Frontal cortex (tissue), 4 donors: ENCODE measurements at places on chromosomes 5 and 9. TPM values are rescaled to one million over a fixed set of nuclear protein-coding genes. Genes with fewer than 3 reads are reported as not detected.
A peak's percentile ranks its signal among the peaks of the same experiment; 100 is the strongest.

The LCN9 gene
- not detected for total RNA-seq

The PDZD2 gene
- total RNA-seq = 14.7 TPM

The ZER1 gene
- 20.4 TPM for total RNA-seq

The TMEM174 gene
- not detected for total RNA-seq

The INSYN2B gene
- 0.82 TPM for total RNA-seq

The MUSK gene
- total RNA-seq = under 0.01 TPM

The CEP72 gene
- total RNA-seq = 4.5 TPM

The TMC1 gene
- total RNA-seq = 0.82 TPM

The AMBP gene
- 0.82 TPM for total RNA-seq

The DAB2IP gene
- total RNA-seq = 12.6 TPM

DNA sequence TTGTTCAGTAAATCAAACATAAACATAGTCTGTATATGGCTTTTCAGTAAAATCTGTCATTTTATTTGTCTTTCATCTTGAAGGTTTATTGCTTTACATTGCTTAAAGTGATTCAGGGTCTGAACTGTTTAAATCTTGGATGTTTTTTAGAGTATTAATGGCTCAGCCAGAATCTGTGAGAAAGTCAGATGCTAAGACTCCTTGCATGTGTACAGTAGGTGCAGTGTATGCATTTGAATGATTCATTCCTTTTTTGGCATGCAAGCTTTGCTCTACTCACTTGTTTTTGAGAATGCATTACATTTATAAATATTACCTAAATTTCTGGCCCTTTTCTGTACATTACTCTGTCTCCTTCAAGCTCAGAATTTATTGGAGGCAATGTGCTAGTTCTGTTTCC is 271.0 kb upstream of the RIOK2 start:
- no peak for DNase-seq

- peak; percentile 39 for DNase-seq
Observed at GRCh38 chr5:129459777-129460671, at the start of gene ADAMTS19. ADAMTS19 (plus strand) TSS chr5:129460298; CDS start chr5:129460392, 94 bp downstream.

GRCh38 chr5:55868846-55869245 is 17.7 kb downstream of the IL31RA start:
- DNase-seq = no peak

GRCh38 chr9:34646211-34647083 is at the start of gene GALT:
GALT (plus strand) TSS chr9:34646675; CDS start chr9:34646705, 30 bp downstream.
- DNase-seq = peak; percentile 85

DNA sequence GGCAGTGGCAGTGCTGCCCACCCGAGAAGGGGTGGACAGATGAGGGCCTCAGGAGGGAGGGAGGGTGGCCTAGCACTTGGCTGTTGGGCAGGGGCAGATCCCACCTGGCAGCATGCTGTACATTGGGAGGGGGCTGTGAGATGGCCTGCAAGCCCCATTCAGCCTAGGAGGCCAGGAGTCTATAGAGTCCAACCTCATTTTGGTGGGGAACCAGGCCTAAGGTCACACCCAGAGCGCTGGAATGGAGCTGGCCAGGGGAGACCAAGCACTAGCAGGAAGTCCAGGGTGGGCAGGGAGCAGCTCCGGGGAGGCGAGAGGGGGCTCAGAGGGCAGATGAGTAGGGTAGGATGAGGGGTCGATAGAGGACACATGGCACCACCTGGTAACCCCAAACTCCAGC is 22.9 kb downstream of the TRIM14 start:
- DNase-seq = no peak

GRCh38 chr5:146291421-146292074 is 47.1 kb upstream of the POU4F3 start:
- peak; percentile 14 for DNase-seq

- DNase-seq = no peak
Observed at GRCh38 chr9:116592970-116593369, 94.1 kb upstream of the TRIM32 start.

- DNase-seq = no peak
Observed at GRCh38 chr9:4020755-4021296, 279.0 kb downstream of the GLIS3 start.

- DNase-seq = no peak
Observed at GRCh38 chr9:31623511-31623910, 760.9 kb upstream of the ACO1 start.

GRCh38 chr5:124790301-124790894 is 44.0 kb upstream of the ZNF608 start:
- no peak for DNase-seq

GRCh38 chr9:22405869-22406659 is 40.6 kb upstream of the DMRTA1 start:
- DNase-seq = no peak

DNA sequence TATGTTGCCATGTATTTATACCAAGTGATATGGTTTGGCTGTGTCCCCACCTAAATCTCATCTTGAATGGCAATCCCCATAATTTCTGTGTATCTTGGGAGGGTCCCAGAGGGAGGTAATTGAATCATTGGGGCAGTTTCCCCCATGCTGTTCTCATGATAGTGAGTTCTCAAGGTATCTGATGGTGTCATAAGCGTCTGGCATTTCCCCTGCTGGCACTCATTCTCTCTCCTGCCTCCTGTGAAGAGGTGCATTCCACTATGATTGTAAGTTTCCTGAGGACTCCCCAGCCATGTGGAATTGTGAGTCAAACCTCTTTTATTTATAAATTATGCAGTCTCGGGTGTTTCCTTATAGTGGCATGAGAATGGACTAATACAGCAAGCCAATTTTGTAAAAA is 140.8 kb upstream of the ADAMTSL1 start:
- no peak for DNase-seq

DNA sequence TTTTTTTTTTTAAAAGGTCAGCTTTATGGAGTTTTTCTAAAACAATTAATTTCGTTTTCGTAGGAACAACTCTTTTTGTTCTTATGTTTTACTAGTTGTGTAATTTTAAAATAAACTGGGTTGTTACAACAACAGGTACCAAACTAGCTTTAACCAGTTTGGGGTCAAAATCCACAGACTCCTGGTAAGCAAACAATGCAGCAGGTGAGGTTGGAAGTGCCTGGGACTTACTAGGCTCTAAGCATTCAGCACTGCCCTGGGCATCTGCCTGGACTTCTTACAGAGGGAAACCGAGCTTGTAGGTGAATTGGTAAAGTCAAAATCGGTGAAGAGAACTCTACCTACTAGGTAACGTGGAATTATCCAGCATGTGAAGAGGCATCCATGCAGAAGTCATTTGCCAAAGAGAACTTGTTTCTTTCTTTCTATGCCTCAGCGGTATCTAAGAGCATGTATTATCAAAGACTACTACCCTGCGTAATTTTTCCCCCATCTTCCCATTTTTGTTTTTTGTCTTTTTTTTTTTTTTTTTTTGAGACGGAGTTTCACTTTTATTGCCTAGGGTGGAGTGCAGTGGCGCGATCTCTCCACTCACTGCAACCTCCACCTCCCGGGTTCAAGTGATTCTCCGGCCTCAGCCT is 145.4 kb downstream of the KCTD16 start:
- no peak for DNase-seq

GRCh38 chr5:98282521-98282920 is 490.9 kb upstream of the RGMB start:
- no peak for DNase-seq

- no peak for DNase-seq
Observed at GRCh38 chr5:143318270-143318669, 85.2 kb downstream of the NR3C1 start.

GRCh38 chr5:92741906-92742305 is 839.1 kb downstream of the NR2F1-AS1 start:
- no peak for DNase-seq
